Heart right ventricle (tissue), 16 donors: ENCODE measurements at places on chromosomes 2 and 18. TPM values are rescaled to one million over a fixed set of nuclear protein-coding genes. Genes with fewer than 3 reads are reported as not detected.

The NYAP2 gene
- not detected for total RNA-seq

The CNGA3 gene
- not detected for total RNA-seq

The NAT8 gene
- not detected for total RNA-seq

The FHL2 gene
- total RNA-seq = 1,386 TPM

The FLACC1 gene
- 8.7 TPM for total RNA-seq

The HOXD13 gene
- not detected for total RNA-seq

The SFT2D3 gene
- total RNA-seq = 2.2 TPM

DNA sequence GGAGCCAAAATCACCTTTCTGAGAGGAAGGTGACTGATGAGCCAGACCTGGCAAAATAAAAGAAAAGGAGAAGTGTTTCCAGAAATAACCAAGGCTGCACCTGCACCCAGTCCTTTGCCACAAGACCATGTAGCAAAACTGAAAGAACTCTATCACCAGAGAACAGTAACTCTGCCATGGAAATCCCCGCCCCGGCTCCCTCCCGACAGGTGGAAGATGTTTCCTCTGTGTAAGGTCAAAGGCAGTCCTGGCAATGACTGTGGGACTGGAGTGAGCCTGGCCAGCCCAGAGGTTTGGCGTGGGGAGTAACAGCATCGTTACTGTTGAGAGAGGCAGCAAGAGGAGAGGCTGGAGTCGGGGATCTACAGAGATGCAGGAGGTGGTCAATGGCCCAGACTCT lies 42.3 kb downstream of the SPRED2 start:
- no peak overlapping the region for H3K27ac ChIP-seq
- no peaks in the 10 kb centered on the region for H3K36me3 ChIP-seq
- no peak for DNase-seq
- H3K27me3 ChIP-seq = no peaks in the 10 kb centered on the region
- no peak overlapping the region for H3K4me3 ChIP-seq

DNA sequence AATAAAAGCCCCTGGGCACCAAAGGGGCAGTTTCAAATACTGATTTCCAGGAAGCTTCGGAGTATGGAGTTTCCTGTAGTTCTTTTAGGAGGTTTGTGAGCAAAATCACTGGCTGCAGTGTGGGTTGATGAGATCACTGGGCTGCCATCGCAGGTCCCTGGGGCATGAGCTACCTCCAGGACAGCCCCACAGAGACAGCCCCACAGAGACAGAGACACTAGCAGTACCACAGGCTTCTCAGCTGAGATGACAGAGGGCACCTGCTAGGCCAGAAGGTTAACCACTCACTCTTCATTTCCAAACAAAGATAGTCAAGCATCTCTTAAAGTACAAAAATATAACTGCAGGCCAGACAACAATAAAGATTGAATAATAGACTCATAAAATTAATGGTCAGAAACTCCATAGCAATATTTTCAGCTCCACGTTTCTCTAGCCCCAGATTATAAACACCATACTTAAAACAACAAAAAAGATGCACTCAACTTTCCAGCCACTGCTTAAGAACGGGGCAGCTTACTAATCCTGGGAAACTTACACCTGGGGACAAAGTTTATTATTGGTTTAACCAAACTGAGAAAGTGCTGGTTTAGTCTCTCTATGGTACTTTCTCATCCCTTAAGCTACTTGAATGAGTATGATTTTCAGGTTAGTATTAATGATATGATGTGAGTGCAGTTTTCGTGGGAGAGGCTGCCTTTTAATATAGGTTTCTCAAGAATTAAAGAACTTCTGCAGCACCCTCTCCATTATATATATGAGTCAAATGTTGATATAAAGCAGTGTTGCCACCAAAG lies 11.6 kb downstream of the AFF3 start:
- no peak overlapping the region for H3K4me3 ChIP-seq
- H3K27me3 ChIP-seq = no peaks in the 10 kb centered on the region
- no peak overlapping the region for H3K27ac ChIP-seq
- H3K4me1 ChIP-seq = no peaks in the 10 kb centered on the region
- H3K36me3 ChIP-seq = no peaks in the 10 kb centered on the region

GRCh38 chr2:9311488-9311887 lies 104.9 kb downstream of the ASAP2 start:
- no peaks in the 10 kb centered on the region for H3K27me3 ChIP-seq
- H3K27ac ChIP-seq = peak overlapping the region; percentile 78
- peak; percentile 53 for DNase-seq
- no peak overlapping the region for H3K4me3 ChIP-seq
- H3K4me1 ChIP-seq = peaks cover 57% of the 10 kb centered on the region

DNA sequence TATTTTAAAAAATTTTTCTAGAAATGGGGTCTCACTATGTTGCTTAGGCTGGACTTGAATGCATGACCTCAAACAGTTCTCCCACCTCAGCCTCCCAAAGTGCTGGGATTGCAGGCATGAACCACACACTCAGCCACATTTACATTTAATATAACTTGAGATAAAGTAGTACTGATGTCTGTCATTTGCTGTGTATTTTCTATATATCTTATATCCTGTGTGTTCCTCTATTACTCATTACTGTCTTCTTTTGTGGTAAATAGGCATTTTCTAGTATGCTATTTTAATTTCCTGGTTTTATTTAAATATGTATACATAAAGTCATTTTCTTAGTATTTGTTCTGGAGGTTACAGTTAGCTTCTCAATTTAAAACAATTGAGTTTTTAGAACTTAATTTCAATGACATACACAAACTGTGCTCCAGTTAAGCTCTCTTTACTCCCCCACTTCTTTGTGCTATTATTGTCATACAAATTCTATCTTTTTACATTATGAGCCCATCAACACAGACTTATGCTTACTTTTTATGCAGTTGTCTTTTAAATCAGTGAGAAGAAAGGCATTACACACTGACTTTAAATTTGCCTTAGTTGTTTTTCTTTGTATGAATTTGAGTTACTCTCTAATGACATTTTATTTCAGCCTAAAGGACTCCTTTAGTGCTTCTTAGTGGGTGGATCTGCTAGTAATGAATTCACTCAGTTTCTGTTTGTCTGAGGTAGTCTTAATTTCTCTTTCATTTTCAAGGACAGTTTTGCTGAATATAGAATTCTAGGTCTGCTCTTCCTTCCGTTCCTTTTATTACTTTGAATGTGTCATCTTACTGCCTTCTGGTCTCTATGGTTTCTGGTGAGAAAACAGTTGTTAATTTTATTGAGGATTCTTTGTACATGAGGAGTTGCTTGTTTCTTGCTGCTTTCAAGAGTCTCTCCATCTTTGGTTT lies 6.2 kb upstream of the INPP4A start:
- peaks cover 12% of the 10 kb centered on the region for H3K4me1 ChIP-seq
- H3K36me3 ChIP-seq = no peaks in the 10 kb centered on the region
- H3K4me3 ChIP-seq = no peak overlapping the region
- no peak for DNase-seq
- no peak overlapping the region for H3K27ac ChIP-seq

- H3K4me1 ChIP-seq = no peaks in the 10 kb centered on the region
- DNase-seq = no peak
- no peaks in the 10 kb centered on the region for H3K27me3 ChIP-seq
- no peak overlapping the region for H3K4me3 ChIP-seq
Observed at GRCh38 chr2:37796481-37796880, 125.0 kb upstream of the CDC42EP3 start.

DNA sequence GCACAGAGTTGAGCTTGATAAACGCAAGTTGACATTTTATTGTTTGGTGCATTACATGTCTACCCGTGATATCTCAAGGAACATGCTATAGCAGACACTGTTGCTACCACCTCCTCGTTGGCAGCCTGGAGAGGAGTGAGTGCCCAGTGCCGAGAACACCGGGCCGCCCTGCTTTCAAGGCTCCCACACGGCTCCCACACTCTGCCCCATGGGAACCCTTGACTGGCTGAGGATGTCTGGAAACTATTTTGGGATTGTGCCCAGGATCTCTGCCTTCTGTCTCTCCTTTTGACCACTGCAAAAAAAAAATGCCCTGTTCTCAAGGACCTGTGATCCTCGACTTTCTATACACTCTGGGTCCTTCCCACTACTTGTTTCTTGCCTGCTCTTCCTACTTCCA lies 21.1 kb downstream of the TET3 start:
- DNase-seq = no peak
- H3K27me3 ChIP-seq = no peaks in the 10 kb centered on the region
- H3K4me1 ChIP-seq = peaks cover 42% of the 10 kb centered on the region
- no peak overlapping the region for H3K27ac ChIP-seq
- no peak overlapping the region for H3K4me3 ChIP-seq
- H3K36me3 ChIP-seq = no peaks in the 10 kb centered on the region
